Effector CD4-positive, alpha-beta T cell (primary cell): ENCODE measurements at places on chromosomes 5 and 9.

GRCh38 chr5:40043916-40044315 is 619.1 kb upstream of the DAB2 start:
- no peak for DNase-seq

DNA sequence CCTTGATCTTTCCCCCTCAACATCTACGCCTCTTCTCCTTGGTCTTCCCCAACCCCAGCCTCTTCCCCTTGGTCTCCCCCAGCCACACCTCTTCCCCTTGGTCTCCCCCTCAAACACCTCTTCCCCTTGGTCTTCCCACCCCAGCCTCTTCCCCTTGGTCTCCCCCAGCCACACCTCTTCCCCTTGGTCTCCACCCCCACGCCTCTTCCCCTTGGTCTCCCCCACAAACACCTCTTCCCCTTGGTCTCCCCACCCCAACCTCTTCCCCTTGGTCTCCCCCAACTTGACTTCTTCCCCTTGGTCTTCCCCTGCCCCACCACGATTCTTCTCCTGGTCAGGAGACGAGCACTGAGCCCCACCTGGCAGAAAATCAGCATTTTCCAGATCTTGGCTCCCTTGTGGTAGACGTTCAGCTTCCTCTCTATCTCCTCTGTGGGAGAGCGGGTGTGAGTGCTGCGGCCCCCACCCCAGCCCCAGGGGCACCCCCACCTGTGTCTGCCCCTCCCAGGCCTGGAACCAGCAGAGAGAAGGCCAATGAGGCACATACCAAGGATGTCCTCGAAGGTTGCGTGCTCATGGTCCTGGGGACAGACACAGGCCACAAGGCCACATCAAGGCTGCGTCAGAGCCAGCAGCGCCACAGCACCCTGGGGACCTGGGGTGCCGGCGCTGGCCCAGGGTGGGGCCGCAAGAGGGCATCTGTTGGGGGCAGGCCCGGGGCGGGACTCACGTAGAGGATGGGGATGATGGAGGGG is 7.0 kb downstream of the NSMF start:
- DNase-seq = peak; percentile 1

DNA sequence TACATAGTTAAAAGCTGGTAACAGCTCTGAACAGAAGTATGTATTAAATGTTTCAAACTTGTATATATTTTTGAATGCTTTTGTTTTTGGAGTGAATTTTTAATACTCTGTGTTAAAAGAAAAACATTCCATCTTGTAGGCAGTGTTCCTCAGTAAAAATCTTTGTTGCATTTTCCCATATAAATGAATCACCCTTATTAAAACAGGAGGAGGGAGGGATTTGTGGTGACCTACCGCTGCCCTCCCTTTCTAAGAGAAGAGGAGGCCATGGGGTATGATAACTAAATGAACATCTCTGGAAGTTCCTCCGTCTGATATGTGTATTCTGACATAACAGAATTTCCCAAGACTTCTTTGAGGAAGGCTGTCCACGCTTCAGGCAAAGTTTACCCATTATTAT is 53.4 kb downstream of the INIP start:
- DNase-seq = no peak

DNA sequence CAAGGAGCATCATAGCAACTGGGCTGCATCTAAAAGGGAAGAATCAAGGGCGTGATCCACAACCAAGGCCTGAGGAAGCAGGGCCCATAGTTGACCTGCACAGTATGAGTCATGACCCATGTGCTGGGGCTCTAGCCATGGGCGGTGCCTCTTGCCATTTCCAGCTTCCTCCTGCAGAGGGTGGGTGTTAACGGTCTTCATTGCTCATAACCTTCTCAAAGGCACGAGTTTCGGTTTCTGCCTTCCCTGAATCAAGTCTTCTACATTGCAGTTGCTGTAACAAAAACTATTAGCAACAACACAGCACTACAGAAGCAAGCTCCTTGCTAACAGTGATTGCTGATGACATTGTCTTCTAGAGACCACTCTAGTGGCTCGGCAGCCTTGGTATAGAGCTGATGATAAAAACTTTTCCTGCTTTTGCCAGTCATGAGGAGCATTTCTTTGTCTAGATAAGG is 66.9 kb downstream of the CTSL start:
- no peak for DNase-seq

DNA sequence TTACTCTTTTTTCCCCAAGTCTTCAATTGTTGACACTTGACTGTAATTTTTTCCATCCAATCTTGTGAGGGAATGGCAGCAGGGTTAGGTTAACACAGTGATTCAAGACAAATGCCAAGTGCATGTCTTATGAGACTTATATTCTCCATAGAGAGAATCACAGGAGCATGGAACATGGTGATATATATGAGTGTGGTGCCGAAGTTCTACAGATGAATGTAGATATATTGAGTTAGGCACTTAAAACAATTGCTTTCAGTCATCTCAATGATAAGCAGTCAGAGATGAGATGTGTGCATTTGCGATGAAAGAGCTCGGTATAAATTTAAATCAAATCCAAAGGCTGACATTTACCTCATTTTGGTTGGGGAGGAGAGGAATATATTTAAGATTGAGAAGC is 211.2 kb downstream of the CDH10 start:
- no peak for DNase-seq

GRCh38 chr5:1064383-1065142 is 47.3 kb downstream of the SLC12A7 start:
- no peak for DNase-seq

- no peak for DNase-seq
Measured at GRCh38 chr9:132857616-132858342, 20.3 kb downstream of the AK8 start.

DNA sequence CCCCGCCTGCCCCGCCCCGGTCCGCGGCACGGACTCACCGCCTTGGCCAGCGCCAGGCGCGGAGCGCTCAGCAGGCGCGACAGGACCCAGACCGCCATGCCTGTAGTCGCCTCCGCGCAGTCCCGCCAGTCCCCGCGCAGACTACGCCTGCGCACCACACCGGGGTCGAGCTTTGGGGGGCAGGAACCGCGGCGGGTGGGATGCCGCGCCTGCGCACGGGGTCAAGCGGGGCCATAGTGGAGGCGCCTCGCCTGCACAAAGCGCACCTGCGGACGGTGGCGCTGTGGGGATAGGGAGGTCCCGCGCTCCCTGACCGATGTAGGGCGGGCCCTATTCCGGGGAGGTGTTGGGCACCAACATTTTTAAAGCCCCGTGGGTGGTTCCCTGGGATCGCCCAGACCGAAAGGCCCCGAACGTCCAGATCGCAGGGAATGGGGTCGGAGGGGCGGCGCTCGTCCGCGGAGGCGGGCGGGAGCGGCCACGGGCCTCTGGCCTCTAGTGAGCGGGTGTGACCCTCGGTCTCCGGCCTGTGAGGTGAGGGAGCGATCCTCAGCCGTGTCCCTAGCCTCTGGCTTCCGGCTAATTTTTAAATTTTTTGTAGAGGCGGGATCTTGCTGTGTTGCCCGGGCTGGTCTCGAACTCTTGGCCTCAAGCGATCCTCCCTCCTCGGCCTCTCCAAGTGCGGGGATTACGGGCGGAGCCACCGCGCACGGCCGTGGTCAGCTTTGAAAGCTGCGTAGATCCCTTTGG is 70.8 kb upstream of the LPCAT1 start:
- DNase-seq = peak; percentile 53

- no peak for DNase-seq
Measured at GRCh38 chr9:36479101-36479500, 79.0 kb upstream of the RNF38 start.

DNA sequence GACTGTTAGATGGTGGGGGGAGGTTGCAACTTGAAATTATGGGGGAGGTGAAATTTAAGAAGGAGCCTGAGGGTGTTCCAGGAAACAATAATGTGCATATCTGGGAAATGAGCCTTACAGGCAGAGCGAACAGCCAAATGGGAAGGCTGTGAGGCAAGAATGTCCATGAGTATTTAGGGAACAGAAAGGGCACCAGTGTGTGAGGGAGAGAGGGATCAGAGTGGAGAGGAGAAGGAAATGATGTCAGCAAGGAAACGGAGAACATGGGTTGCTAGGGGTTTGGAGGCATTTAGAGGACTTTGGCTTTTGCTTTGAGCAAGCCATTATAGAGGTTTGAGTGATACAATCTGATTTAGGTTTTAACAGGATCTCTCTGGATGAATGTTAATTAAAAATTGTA is 285.4 kb downstream of the TLE4 start:
- DNase-seq = no peak

- DNase-seq = no peak
Measured at GRCh38 chr5:135160036-135160675, 126.1 kb upstream of the PITX1 start.

DNA sequence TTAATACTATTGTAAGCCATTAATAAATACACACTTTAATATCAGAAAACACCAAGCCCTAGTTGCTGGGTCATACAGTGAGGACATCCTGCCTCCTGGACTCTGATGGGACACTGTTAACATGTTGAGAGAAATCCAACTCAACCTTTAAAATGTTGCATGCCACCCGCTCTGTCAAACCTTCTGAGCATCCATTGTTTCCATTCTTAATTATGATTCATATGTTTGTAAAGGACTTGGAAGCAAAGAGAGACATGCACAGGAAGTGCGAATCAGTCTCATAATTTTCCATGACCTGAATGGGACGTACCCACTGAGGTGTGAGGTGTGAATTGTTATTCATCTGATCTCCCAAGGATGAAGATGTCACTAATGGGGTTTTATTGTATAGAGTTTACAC is 186.4 kb downstream of the CAAP1 start:
- DNase-seq = no peak

DNA sequence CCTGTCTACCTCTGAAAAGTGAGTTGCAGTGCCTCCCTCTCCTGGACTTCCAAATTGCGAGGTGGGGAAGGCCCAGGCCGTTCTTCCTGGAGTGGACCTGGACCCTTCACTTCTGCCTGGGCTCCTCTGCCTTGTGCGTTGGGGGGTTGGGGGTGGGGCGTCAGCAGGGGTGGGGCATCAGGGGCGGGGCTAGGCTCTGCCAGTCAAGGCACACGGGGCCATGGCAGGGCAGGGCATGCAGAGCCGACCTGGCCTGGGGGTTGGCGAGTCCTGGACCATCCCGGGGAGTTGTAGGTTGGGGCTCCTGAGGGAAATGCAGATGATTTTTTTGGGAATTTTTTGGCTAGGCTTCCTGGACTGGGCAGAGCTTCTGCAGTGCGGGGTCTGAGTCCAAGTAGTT is 87.1 kb downstream of the EHMT1 start:
- DNase-seq = no peak

GRCh38 chr5:13921578-13921977 is 22.9 kb downstream of the DNAH5 start:
- DNase-seq = no peak

- no peak for DNase-seq
Measured at GRCh38 chr5:141633871-141634561, 2.6 kb downstream of the HDAC3 start.

DNA sequence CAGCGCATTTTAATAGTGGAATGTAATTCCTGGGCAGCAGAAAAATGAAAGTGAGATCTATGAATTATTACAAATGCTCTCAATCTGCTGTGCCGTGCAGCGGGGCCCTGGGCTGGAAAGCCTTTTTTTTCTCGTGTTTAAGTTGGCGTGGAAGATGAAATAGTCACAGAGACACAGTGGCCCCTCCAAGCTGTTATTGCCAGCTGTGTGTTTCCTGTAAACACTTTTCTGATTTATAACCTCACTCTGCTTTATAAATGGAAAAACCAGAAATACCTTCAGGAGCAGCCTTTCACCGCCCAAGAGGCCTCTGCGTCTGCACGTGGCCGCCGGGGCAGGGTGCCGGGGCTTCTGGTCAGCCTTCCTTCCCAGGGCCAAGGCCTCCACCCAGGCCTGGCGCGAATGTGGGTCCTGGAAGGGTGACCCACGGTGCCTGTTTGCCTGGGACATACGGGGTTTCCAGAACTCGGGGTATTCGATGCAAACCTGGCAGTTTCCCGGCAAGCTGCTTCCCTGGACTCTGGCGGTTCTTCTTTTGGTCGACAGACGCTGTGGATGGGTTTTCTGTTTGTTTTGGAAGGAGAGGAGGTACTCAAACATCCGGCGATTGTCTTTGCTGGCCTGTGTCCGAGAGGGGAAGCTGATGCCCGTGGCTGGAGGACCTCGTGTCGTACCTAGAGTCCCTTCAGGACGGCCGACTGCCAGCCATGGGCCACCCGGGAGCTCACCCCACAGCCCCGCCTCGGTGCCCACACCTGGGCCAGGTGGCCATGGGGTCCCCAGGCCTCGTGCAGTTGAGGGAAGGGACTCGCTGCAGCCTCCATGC is 256.7 kb downstream of the PARP8 start:
- no peak for DNase-seq

DNA sequence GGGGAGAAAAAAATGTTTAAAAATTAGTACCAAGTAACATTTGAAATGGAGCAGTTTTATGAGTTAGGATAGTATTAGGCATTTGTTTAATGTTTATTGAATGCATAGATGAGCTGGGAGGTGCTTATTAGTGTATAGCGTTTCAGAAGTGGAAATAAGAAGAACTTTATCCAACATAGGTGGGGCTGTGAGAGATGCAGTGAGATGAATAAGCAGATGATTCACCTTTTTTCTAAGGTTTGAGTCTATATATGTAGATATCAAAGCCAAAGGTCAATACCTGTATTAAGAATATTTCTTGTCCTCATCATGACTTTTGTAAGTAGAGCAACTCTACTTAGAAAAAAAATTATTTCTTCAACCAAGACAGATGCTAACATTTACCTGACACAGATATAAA is 54.6 kb upstream of the POU4F3 start:
- no peak for DNase-seq

- no peak for DNase-seq
Measured at GRCh38 chr5:13519131-13519530, 425.4 kb downstream of the DNAH5 start.

DNA sequence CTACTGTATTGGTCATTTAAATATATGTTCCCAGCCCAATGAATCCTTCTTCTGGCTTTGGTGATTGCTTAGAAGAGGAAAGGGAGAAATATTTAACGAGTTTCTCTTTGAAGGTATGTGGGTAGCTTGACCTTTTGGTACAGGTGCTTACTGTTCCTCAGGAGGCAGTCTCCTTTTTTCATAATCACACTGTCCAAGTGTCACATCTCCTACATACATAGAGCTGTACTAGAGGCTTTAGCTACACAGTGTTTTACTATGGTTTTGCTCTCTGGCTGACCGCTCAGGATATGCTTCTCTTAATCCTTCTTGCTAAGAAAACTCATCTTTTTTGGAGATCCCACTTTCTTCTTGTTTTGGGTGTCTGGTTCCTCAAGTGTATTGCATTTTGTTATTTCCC is 6.9 kb downstream of the ERBIN start:
- no peak for DNase-seq

DNA sequence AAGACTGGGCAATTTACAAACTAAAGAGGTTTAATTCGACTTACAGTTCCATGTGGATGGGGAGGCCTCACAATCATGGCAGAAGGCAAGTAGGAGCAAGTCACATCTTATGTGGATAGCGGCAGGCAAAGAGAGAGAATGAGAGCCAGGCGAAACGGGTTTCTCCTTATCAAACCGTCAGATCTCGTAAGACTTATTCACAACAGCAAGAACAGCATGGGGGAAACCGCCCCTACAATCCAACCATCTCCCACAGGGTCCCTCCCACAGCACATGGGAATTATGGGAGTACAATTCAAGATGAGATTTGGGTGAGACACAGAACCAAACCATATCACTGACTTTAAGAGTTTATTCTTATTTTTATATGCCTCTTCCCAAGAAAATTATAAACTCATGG is 60.3 kb downstream of the RFK start:
- DNase-seq = no peak
